ENCODE measurements at places on chromosomes 13 and 19.

DNA sequence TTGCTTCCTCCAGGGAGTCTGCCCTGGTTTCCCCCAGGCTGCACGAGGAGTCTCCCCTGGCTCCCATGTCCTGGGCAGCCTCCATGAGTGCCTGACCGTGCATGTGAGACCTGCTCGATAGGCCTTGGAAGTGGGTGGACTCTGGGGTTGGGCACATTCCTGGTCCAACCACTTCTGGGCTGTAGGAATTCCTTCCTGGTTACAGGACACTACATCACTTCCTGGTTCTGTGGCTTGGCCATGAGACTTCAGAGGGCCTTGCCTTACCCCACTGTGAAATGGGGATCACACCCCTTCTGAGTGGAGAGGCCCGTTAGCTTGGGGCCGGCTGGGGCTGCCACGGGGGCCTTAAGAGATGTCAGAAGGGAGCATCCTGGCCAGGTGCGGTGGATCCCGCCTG, 4.0 kb upstream of the ZNF628 start:
- no peak for DNase-seq

DNA sequence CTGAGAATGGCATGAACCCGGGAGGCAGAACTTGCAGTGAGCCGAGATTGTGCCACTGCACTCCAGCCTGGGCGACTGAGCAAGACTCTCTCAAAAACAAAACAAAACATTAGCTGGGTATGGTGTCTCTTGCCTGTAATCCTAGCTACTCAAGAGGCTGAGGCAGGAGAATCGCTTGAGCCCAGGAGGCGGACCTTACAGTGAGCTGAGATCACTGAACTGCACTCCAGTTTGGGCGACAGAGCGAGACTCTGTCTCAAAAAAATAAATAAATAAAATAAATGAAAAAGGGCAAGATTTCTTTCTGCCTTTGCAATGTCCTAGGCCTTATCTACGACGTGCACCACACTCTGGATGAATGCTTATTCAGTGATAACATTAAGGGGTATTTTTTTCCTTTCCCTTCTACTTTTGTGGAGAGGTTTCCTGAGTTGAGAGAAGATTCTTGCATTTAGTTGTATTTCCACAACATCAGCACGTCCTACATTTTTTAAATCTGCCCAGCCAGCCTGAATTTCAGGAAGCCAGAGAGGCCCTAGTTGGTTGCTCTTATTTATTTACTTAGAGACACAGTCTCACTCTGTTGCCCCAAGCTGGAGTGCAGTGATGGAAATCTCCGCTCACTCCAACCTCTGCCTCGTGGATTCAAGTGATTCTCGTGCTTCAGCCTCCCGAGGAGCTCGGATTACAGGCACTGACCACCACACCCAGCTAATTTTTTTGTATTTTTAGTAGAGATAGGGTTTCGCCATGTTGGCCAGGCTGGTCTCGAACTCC, 26.1 kb upstream of the OR1M1 start:
- DNase-seq, result no peak

GRCh38 chr13:46382224-46382623, 4.8 kb downstream of the RUBCNL start:
- no peak for DNase-seq

GRCh38 chr19:2032296-2032941, 16.9 kb upstream of the BTBD2 start:
- DNase-seq, result peak; percentile 14

- DNase-seq, result no peak
Observed at GRCh38 chr19:17527326-17527725, 15.9 kb downstream of the PGLS start.

All from NCI-H1105 treated with DMSO at 0.1 percent for 48 hours (cell line).